Stimulated activated CD4-positive, alpha-beta T cell treated with anti-CD3 and anti-CD28 coated beads, Interleukin-1b, Interleukin-23, amount 100 ng/mL, for 1 hour (primary cell): ENCODE measurements at places on chromosomes 2 and 18.
A peak's percentile ranks its signal among the peaks of the same experiment; 100 is the strongest.

DNA sequence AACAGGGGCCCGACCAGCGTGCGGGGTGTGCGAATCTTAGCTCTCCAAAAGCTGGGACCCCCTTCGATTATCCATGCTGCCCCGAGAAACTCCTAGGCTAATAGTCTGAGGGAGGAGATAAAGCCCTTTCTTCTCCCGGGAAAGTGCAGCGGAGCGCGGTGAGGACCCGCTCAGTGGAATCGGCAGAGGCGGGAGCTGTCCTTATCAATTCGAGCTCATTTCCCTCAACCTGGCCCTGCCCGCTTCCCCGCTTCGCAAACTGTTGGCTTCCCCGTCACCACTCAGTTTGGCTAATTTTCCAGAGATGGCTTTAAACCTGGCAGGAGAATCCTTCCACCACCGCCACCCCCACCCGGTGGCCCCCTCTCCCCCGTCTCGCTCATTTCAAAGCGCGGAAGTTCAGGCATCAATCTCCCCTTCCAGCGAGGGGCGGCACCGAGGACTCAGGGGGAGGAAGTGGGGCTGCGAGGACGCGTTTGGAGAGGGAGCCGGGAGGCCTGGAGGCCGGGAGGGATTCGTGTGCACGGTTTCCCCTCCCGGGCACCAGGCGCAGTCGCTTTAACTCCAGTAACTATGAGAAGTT is 1.6 kb downstream of the KLHL14 start:
- DNase-seq, result no peak

- no peak for DNase-seq
These were observed 4.7 kb downstream of the ASB1 start for GRCh38 chr2:238431456-238431855.

DNA sequence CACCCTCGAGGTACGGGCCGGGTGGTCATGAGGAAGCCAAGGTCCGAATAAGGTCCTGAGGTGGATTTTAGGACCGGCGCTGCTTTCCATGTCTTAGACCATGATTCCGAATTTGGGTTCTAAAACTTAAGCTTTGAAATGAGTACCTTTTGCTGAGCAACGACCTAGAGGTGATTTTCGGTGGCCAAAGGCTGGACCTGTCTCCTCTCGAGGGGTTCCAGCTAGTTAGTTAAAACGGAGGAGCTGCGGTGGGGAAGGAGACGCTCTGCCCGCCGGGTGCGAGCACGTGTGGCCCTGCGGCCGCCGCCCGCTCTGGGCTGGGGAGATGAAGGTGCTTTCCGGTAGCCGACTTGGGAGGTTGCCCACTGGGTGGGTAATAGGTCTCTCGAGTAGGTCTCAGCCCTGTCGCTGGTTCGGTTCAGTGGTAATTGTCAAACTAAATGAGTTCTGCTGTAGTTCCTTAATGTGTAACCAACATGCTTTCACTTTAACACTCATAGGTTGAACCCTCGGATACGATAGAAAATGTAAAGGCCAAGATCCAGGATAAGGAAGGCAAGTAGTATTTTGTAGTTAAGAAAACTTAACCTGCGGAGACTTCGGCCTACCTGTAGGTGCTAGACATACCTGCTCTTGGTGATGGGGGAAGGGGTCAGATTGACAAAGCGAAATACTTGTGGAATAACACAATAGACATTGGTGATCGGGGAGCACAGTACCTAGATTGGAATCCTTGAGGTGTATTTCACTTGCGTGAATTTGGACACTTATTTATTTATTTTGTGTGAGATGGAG is 572 bp downstream of the RPS27A start:
- peak; percentile 28 for DNase-seq

DNA sequence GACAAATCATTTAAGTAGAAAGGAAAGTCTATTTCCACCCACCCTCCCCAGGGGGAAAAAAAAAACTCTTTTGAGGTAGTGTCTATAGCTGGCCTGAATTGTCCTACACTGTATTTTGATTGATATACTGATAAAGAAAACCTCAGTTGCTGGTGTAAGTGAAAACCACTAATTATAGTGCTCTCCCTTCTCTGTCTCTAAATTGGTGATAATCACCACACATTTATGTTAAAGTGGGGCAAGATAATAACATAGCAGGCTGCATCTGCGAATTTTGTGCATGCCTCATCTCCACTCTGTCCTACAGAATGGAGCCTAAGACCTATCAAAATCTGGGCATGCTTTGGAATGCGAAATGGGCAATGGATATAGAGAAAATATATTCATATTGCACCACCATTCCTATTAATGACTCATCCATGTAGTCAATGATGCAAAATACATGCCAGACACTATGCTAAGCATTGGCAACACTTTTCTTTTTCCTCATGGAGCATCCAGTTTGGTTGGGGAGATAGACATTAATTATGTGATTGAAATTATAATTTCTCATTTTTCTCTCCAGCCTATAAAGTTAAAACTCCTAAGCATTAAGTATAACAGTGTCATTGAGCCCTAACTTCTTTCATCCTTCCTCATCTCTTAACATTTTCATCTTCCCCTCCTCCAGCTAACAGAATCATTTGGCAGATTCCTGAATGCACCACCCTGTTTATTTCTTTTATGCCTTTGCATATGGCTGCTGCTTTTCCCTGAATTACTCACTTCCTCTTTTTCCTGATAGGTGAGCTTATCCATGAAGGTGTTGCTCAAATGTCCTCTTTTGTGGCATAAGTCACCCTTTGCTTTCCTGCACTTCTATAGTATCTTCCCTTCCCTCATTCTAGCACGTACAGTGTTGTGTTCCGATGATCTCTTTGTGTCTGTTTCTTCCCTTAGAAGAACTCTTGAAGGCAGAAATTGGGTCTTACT is 58.2 kb downstream of the SLC9A2 start:
- no peak for DNase-seq

- DNase-seq, result no peak
These were observed 223.8 kb downstream of the FAM210A start for GRCh38 chr18:13502585-13502984.

DNA sequence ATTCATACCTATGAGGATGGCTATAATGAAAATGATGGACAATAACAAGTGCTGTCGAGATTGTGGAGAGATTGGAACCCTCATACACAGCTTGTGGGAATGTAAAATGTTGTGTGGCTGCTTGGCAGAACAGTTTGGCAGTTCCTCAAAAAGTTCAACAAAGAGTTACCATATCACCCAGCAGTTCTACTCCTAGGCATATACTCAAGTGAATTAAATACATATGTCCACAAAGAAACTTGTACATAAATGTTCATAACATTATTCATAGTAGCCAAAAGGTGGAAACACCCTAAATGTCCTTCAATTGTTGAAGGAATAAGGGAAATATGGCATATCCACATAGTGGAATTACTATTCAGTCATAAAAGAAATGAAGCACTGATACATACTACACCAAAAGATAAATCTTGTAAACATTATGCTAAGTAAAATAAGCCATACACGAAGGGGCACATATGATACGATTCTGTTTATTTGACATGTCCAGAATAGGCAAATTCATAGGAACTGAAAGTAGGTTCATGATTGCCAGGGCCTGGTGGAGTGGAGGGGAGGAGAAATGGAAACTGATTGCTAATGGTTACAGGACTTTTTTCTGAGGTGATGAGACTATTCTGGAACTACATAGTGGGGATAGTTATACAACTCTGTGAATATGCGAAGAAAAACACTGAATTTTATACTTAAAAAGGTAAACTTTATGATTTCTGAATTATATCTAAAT is 92.1 kb downstream of the ADAM23 start:
- DNase-seq, result no peak

- DNase-seq, result no peak
These were observed 154.1 kb downstream of the SOCS6 start for GRCh38 chr18:70442933-70443332.

GRCh38 chr2:136215908-136216472 is 98.0 kb upstream of the CXCR4 start:
- DNase-seq, result no peak

DNA sequence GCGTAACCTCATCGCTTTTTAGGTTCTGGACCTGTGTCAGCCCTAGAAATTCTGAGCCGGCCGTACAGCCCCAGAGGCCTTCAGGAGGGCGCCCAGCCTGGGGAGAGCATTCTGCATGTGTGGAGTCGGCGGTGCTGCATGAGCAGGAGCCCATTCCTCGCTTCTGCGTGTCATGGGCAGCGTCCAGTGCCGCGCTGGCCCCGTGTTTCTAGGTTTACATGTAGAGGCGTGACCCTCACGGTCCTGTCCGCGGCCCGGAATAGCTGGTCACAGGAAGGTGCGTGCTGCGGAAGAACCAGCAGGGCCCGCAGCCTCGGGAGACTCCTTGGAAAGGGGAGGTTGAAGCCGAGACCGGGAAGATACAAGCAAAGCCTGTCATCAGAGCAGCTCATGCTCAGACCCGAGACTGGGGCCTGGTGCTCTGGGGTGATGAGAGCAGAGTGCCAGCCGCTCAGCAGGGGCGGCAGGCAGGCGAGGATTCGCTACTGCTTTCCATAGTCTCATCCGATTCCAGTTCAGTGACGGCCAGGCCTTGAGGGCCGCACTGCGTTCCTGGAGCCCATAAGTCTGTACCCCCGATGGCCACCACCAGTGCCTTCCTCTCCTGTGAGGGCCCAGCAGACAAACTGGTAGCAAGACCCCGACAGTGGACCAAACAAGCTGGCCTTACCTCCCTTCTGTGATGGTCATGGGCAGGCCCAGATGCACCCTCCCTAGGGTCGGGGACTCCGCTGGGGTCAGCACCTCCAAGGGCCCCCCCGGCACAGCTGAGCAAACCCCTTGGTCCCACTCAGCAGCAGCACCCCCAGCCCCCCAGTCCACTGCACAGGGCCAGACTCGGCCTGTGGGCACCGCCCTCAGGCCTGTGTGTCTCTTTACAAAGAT is 15.6 kb upstream of the NFATC1 start:
- no peak for DNase-seq

GRCh38 chr2:227370791-227371312 is 8.3 kb downstream of the TM4SF20 start:
- no peak for DNase-seq

- no peak for DNase-seq
These were observed 137.3 kb upstream of the PID1 start for GRCh38 chr2:229408356-229408755.

- no peak for DNase-seq
These were observed 15.3 kb downstream of the KYNU start for GRCh38 chr2:142892715-142893114.

- DNase-seq, result no peak
These were observed 22.7 kb downstream of the NOSTRIN start for GRCh38 chr2:168825126-168825525.

DNA sequence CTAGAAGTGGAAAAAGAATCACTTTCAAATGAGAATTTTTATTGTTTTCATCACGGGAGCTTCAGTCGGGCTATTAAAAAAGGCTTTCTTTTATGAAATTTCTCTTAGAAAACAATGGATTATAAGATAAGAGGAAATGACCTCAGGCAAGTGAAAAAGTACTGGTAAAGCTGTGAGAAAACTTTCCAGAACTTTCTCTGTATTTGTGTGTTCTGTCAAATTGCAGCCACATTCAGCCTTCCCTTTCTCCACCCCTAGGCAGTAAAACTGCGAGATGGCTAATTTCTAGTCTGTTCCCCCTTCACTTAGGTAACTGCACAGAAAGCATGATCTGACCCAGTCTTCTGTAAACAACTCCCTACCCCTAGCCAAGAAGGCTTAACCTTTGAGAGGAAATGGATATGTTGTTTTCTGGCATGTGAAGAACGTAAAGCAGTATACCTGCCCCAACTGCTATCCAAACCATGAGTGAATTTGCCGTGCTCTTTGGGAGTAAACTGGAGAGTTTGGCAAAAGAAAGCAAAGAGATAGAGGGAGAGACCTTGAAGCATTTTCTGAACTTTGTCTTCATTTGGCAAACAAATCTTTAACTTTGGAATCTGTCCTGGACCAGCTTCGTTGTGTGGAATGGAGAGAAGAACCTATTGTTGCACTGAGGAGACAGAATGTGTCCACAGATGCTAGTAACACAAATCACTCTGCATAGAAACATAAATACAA is 105.4 kb downstream of the ETAA1 start:
- DNase-seq, result no peak

DNA sequence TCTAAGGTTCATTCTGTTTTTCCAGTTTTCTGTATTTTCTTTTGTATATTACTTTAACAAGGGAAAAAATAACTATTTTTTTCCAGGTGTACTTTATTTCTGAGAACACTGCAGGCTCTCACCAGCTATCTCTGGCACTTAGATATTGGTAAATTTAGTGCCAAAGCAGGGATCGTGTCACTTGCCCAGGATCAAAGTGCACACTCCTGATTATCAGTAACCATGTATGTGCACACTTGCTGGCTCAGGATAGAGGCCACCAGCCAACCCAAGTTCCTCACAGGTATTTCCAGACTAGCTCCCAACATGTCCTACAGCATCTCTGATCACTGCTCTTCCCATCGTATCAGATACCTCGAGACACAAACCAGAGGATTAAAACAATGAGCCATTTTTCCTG is 5.8 kb upstream of the FZD5 start:
- DNase-seq, result no peak

DNA sequence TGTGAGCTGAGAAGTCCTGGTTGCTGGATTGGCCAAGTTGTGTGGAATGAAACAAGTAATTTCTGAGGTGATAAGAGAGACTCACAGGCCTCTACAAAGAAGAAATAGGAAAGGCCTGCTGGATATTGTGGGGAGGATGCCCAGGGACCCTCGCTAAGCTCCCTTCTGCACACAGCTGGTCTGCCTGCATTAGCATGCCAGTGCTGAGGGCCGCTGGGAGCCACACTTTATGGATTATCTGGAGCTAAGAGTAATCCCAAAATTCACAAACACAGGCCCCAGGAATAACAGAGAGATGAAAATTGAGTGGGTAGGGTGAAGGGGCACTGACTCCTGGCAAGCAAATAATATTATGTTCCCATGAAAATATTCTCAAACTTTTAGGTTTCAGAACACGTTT is 114.9 kb upstream of the SIX3 start:
- DNase-seq, result no peak

- DNase-seq, result peak; percentile 72
These were observed 53.8 kb upstream of the RBM44 start for GRCh38 chr2:237744613-237745249.

- DNase-seq, result no peak
These were observed 288.5 kb downstream of the PDE11A start for GRCh38 chr2:177783835-177784744.

DNA sequence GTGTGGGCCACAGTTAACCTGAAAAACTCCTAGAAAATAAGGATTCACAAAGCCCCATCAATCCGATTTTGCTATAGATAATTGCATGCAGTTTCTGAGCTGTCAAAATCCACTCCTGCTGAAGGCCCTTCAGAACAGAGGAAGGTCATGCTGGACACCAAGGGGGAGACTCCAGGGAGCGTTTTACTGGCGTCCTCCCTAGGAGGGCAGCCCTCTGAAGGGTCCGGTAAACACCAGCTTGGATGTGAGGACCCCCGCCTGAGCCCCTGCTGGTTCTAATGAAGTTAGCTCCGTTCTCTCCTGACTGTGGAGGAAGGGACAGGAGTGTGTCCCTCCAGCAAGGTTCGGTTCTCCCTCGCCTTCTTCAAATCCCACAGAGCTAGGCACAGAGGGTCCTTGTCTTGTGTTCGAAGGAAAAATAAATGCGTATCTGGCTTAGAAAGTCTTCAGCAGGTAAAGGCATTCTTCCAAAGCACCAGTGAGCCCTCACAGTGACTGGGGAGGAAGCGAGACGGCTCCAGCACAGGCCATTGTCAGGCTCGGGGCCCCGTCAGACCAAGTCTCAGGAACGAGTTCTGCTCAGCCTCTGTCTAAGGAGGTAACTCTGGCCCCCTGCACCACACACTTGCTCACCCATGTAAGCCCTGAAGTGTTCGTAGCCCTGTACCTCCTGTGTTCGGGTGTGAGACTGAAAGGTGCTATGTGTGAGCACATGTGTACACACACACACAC is 41.6 kb downstream of the CABLES1 start:
- DNase-seq, result no peak

GRCh38 chr2:118250463-118250862 is 162.2 kb downstream of the INSIG2 start:
- DNase-seq, result no peak

- no peak for DNase-seq
These were observed 11.5 kb upstream of the LAPTM4A start for GRCh38 chr2:20062615-20063545.
